ENCODE measurements at places on chromosomes 1 and 21.

- DNase-seq = no peak
Observed at GRCh38 chr1:26066857-26067256, 573 bp downstream of the TRIM63 start.

DNA sequence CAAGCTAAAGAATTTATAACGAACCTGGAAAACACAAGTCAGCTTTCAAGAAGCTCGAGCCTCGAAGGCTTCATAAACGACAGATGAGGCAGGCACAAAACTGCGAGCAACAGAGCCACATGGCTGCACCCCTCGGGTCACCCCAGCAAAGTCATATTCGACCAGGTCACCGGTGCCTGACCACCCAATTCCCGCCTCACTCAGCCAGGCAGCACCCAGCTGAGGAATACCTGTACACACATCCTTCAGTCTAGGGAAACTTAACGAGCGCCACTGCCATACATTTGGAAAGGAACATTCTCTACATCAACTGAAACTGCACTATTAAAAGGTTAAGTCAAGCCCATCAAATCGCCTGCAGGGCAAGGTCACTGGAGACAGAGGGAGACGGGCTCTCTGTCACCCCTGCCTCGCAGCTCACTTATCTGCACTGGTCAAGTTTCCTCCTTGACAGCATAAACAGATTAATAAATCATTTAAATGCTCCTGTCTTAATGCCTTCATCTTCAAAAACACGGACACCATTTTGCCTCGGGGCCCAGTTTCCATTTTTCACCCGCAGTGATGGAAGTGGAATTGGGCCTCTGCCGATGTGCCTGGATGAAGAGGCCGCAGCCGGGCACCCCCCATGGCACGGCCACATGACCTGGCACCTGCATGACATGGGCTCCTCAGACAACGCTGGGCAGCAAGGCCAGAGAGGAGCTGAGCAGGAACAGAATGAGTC lies 20.6 kb downstream of the NPHP4 start:
- DNase-seq = no peak

GRCh38 chr1:225958041-225958440 lies 17.0 kb upstream of the LEFTY2 start:
- DNase-seq = no peak

DNA sequence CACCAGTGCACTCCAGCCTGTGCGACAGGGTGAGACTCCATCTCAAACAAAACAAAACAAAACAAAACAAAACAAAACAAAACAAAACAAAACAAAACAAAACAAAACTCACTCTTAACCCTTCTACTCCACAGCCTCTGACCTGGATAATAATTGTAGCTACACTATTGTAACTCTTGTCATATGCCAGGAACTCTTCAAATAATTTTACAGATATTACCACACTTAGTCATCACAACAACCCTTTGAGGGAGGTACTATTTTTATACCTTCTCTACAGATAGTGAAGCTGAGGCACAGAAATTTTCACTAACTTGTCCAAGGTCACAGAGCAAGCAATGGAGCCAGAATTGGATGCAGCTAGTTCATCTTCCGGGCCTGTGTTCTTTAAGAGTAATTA lies 547.8 kb downstream of the ADGRL2 start:
- no peak for DNase-seq

- no peak for DNase-seq
Observed at GRCh38 chr1:163273766-163274441, 47.9 kb upstream of the NUF2 start.

- no peak for DNase-seq
Observed at GRCh38 chr1:243605604-243606003, 244.4 kb downstream of the AKT3 start.

Measured in GM06990 (cell line).